ENCODE measurements at places on chromosomes 1 and 21. TPM values are rescaled to one million over a fixed set of nuclear protein-coding genes. Genes with fewer than 3 reads are reported as not detected.

Gene F3
- 0.65 TPM for total RNA-seq

Gene DISP3
- 0.10 TPM for total RNA-seq

Gene GOLPH3L
- total RNA-seq = 24.2 TPM

Gene CYP4B1
- not detected for total RNA-seq

Gene SYNC
- 12.3 TPM for total RNA-seq

Gene AGMAT
- total RNA-seq = 1.3 TPM

Gene DSCAM
- total RNA-seq = 0.29 TPM

Gene PDZK1
- 0.33 TPM for total RNA-seq

Gene PCNX2
- 3.6 TPM for total RNA-seq

Gene TMEM125
- total RNA-seq = not detected

Gene PIP5K1A
- total RNA-seq = 58.0 TPM

Gene HES2
- total RNA-seq = 31.7 TPM

Gene RHBDL2
- total RNA-seq = not detected

Gene OR10J1
- not detected for total RNA-seq

Gene CELA3A
- total RNA-seq = not detected

Gene LRRC3
- total RNA-seq = 3.2 TPM

Gene TDRD10
- 4.8 TPM for total RNA-seq

Gene CIART
- 2.6 TPM for total RNA-seq

Gene TPTE
- total RNA-seq = not detected

Gene CFAP45
- 1.5 TPM for total RNA-seq

Data from vein endothelial cell (primary cell).